ENCODE measurements at places on chromosomes 7 and 10.

GRCh38 chr7:127252778-127253280 is at the start of gene GRM8:
Gene GRM8 (minus strand): TSS chr7:127252941.
- no peak for DNase-seq

DNA sequence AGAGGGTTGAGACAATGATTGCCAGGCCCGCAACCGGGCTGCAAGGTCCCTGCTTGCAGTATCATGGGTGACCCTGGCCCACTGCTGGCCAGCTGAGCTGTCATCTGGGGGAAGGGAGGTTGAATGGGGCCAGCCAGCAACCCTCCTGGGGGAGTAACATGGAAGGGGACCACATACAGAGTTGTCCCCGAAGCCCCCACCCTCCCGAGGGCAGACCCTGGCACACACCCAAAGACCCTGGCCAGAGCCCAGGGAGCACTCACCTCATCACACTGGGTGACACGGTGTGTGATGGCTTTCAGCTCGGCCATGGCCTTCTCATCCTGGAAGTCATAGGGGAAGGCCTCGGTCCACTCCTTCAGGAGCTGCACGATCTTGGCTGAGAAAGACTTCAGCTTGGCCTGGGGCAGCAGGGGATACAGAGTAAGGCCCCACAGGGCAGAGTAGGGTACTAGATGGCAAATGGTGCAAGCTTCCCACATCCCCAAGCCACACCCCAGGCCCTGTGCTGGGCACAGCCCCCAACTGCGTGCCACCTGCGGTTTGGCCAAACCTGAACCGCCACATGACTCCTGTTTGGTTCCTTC is 63.4 kb downstream of the CSGALNACT2 start:
- DNase-seq = no peak

GRCh38 chr7:31028417-31028992 is 23.6 kb upstream of the ADCYAP1R1 start:
- DNase-seq = no peak

DNA sequence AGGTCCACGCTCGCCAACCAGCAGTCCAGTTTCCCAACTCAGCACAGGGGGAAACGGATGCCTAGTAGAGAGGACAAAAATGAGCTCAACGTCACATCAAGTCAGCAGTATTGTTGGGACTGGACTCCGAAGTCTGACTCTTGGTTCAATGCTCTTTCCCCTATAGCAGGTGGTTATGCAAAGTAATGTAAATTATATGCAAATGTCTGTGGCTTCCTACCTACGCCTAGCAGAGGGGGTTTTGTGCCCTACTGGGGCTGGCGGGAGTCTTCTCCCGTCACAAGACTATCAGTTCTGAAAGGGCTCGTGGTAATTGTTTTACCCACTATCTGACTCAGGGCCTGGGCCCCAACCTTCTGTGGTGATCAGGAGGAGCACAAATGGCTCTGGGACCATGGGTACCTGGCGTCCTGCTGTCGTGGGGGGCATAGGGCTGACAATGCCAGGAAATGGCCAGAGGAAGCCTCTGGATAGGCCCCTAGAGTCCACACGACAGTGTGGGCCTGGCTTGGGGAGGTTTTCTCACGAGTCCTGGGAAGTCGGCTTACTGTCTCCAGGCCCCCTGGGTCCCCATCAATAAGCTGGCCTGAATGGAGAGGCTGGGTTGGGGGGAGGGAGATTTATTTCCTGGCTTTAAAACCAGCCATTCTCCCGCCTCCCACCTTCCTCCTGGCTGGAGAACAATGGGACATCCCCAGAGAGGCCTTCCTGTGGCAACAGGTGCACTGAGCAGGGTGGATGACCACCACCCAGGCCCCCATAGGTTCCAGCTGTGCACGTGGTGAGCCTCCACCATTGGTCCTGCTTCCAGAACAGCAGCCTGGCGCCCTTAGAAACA is 41.8 kb downstream of the UNC5B start:
- DNase-seq = no peak

DNA sequence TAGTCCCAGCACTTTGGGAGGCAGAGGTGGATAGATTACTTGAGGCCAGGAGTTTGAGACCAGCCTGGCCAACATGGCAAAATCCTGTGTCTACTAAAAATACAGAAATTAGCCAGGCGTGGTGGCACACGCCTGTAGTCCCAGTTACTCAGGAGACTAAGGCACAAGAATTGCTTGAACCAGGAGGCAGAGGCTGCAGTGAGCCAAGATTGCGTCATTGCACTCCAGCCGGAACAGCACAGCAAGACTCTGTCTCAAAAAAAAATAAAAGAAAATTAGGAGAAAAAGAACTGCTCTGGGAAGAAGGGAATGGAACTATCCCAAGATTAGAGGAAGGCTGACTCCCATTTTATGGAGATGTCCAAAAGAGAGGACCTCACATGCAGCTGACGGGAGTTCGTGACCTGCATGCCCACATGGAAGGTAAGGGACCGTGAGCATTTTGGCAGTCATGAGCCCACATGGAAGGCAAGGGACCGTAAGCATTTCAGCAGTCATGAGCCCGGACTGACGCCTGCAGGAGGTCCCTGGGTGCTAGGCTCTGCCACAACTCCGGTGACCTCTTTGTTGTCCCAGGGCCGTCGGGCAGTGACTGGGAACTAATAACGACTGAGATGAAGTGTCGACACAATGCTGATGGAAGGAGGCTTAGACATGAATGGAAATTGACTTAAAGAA is 18.6 kb upstream of the GTPBP4 start:
- DNase-seq = no peak

GRCh38 chr10:49135575-49136313 is 1.9 kb upstream of the FAM170B start:
- DNase-seq = no peak

- DNase-seq = no peak
Observed at GRCh38 chr10:127932521-127933270, 25.8 kb downstream of the PTPRE start.

Data from CD4-positive, alpha-beta T cell treated with Interleukin-2 at 100 ng/mL for 4 hours (primary cell).